ENCODE measurements at places on chromosomes 7 and 10.

- DNase-seq, result peak; percentile 70
These were observed 1199.9 kb downstream of the GATA3 start for GRCh38 chr10:9254353-9254752.

DNA sequence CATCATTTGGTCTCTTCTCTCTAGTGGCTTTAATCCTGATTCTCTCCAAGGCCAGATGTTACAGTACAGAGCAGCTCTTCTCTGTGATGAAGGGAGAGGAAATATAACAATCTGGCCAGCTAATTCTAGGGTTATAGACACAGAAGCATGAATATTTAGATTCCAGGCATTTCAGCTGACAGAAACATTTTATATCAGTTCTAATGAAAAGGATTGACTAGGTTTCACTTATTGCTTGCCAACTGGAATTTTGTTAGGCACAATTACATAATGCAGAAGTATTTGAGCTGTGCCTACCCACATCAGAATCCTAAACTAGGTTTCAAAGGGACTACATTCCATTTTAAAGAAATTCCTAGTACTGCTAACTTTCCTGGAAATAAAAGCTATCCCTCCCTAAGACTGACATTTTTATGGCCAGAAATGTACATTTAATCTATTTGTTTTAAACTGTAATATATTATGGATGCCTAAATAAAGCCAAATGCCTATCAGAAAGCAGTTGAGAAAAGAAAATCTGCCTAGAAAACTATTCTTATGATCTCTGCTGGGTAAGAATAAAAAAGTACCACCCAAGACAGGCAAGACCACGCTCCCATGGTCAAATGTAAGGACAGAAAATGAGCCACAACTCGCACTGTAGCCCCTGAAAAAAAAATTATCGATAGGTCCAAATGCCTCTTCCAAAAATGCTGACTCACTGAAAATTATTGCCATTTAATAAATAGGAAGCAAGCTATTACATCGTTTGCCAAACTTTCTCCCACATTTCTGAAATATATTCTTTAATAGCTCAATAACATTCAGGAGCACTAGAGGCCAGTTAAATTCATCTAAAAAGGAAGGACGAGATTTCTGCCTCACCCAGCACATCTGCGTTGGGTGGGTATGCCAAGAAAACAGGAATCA lies 498.1 kb downstream of the KCNMA1 start:
- no peak for DNase-seq

- no peak for DNase-seq
These were observed 107.5 kb upstream of the NPS start for GRCh38 chr10:127441350-127442219.

DNA sequence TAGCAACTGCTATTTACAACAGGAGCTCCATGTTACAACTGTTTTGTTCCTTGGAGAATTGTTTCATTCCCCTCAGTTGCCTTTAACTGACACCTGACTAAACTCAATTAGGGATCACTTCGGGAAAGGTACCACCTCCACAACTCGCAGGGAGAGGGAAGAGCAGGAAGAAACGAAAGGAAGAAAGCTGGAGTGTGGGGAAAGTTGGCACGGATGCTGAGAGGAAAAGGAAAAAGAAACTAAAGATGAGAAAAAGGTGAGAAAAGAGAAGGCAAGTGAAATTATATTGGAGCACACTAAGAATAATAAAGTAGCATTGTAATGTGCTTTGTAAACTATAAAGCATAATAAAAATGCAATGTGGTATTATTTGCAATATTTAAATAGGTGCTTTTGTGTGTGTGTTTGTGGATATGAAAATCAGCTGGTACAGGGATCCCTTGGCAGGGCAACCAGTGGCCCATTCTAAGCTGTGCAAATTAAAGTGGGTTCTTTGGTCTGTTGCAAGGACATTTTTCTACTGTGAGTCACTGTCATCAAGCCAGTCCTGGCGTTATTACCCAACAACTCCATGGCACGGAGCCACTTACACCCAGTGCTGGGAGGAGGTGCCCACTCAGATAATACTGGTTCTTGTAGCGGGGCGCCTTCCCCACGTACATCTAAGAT lies 45.9 kb downstream of the HIPK2 start:
- peak; percentile 79 for DNase-seq

GRCh38 chr10:80356563-80356988 lies at the start of the genes DYDC1 and DYDC2:
DYDC1 (minus strand) TSS chr10:80356755; CDS start chr10:80352601, 4,154 bp downstream.
DYDC2 (plus strand) TSS chr10:80356781; CDS start chr10:80362444, 5,663 bp downstream.
- peak; percentile 3 for DNase-seq

DNA sequence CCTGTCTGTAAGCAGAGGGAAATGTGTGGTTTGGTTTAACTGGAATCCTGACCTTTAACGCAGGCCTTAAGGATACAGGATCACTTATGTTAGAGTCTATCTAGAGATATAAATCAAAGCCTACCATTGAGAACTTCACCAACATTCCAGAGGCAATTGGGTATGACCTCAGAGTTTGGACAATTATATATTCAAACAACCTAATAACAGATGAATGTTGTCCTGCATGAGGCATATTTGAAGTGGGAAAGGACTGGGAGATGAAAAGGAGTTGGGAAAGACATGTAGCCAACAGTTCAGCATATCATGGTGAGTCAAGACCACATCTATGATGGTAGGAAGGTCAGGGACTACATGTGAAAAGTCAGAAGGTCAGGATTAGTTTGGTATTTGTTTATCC lies 274.2 kb downstream of the DOCK4 start:
- peak; percentile 39 for DNase-seq

GRCh38 chr10:123787566-123787965 lies 104.0 kb downstream of the CPXM2 start:
- no peak for DNase-seq

GRCh38 chr7:17402628-17403278 lies 104.3 kb downstream of the AHR start:
- no peak for DNase-seq

GRCh38 chr10:101142533-101143344 lies 11.6 kb downstream of the TLX1 start:
- no peak for DNase-seq

GRCh38 chr7:47088329-47089067 lies 493.4 kb downstream of the TNS3 start:
- peak; percentile 34 for DNase-seq

GRCh38 chr7:130926001-130926691 lies 192.1 kb upstream of the KLF14 start:
- no peak for DNase-seq

DNA sequence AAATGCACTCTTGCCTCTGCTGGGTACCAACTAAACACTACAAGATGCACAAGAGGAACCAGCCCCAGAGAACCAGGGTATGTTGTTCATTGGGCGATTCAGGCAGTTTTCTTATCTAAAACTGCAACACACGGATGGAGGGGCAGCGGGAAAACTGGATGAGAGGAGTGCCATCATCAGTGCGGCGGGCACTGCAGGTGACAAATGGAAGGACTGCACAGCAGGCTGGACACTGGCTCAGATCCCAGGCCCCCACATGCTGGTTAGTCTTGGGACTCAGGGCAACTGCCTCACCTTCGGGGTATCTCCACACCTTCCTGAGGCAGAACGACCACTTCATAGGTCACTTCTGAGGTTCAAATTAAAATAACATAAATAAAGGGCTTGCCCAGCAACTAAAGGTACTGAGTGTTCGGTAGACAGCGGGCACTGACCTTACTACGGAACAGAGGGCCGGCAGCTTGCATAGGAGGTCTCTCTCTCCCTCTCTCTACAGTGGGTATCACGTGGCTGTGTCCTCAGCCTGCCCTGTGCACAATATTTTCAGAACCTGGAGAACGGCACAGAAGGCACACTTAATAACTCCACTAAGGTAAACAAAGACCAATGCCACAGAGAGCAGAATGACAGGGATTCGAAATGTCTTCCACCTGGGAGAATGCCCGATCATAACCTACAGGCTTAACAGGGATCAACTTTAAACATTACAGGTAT lies 72.1 kb downstream of the GRB10 start:
- no peak for DNase-seq

DNA sequence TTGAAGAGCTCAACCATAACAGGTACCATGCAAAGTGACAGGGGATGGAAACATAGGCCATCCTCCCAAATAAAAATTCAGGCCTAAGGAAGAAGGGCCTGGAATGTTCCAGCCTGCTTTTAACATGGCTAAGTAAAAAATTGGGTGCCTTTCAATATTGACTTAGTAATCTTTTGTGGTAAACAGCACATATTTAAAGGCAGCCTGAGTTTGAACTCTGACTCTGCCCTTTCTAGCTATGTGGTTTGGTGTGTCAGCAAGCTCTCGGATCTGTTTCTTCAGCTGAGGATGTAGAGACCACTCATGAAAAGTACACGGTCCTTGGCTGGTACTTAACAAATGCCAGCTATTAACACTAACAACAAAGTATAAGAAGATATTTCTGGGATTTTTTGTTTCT lies 191.8 kb upstream of the CDCA7L start:
- DNase-seq, result peak; percentile 72

DNA sequence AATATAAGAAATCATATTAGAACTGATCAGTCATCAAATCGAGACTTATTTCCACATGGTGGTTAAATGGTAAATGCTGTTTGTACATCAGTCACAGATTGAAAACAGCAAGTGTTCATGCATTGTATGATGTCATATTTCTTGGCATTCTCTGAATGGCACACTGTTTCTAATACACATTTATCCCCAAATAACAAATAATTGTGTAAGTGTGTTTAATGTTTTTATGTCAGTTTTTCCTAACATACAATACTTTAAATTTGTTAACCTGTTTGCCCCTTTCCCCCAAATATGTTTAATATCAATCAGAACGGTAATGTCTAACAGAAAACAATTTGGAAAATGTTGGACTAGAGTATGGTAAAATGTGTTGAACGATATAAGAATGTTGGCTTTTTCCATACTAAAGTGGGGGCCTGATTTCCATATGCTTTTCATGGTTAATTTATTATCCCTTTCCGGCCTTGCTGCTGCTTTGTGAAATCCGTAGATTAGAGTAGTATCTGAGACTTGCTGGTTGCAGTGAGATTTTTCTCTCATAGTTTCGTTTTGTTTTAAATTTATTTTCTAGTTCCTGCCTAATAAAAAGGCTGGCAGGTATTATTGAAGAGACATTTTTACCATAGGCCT lies 23.7 kb downstream of the RAB18 start:
- DNase-seq, result no peak

- DNase-seq, result no peak
These were observed 21.6 kb upstream of the OTUD1 start for GRCh38 chr10:23417254-23417653.

DNA sequence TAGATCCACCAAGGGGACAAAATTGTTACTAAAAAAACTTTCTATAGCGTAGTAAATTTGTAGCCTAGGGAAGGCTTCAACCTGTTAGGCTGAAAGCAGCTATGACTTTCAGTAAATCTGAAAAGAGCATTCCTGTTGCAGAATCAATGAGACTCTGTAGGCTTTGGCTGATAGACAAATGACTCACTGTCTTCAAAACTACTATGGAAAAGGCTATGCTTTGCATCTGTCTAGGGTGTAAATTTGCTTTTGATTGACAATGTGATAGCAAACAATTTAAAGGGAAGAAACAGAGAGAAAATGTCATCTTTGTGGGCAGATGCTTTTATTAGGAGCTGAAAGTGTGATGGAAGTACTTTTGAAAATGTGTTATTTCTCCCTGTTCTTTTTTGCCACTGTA lies 60.6 kb downstream of the ARL5B start:
- DNase-seq, result peak; percentile 36

GRCh38 chr10:2938869-2939268 lies 128.5 kb upstream of the PFKP start:
- DNase-seq, result no peak

GRCh38 chr10:104922810-104923209 lies 281.7 kb downstream of the SORCS3 start:
- DNase-seq, result no peak

DNA sequence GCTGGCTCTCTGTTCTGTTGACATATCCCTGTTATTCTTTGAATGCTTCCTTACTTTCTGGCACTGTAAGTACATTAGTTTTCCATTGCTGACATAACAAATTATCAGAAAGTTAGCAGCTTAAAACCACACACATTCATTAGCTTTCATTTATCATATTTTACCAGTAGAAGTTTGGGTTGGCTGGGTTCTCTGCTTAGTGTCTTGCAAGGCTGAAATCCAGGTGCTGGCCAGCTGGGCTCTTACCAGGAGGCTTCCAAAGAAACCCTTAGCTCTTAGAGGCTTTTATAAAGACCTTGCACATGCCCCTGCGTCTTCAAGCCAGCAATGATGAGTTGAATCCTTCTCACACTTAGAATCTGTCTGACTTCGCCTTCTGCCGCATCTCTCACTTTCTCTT lies 160.6 kb downstream of the MLLT10 start:
- DNase-seq, result peak; percentile 96

DNA sequence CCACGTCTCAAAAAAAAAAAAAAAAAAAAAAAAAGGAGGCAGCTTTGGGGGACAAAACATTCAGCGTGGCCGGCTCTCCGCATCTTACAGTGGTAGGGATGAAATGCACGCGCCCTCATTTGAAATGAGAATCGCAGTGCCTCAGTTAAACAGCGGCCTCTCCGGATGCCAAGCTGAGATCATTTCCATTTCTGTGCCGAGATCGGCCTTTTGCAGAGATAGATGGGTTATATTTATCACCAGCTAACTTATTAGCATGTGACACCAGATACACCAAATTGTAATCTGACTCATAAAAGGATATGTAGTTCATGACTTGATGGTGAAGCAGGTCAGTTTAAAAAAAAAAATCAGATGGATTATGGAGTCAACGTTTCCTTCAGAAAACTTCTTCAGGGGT lies 138.7 kb downstream of the CUX1 start:
- DNase-seq, result no peak

GRCh38 chr10:99536338-99537085 lies 3.8 kb downstream of the NKX2-3 start:
- DNase-seq, result no peak

GRCh38 chr10:131908151-131908550 lies 7.3 kb downstream of the PPP2R2D start:
- DNase-seq, result no peak

GRCh38 chr10:125348536-125348935 lies 188.2 kb upstream of the CTBP2 start:
- DNase-seq, result no peak

DNA sequence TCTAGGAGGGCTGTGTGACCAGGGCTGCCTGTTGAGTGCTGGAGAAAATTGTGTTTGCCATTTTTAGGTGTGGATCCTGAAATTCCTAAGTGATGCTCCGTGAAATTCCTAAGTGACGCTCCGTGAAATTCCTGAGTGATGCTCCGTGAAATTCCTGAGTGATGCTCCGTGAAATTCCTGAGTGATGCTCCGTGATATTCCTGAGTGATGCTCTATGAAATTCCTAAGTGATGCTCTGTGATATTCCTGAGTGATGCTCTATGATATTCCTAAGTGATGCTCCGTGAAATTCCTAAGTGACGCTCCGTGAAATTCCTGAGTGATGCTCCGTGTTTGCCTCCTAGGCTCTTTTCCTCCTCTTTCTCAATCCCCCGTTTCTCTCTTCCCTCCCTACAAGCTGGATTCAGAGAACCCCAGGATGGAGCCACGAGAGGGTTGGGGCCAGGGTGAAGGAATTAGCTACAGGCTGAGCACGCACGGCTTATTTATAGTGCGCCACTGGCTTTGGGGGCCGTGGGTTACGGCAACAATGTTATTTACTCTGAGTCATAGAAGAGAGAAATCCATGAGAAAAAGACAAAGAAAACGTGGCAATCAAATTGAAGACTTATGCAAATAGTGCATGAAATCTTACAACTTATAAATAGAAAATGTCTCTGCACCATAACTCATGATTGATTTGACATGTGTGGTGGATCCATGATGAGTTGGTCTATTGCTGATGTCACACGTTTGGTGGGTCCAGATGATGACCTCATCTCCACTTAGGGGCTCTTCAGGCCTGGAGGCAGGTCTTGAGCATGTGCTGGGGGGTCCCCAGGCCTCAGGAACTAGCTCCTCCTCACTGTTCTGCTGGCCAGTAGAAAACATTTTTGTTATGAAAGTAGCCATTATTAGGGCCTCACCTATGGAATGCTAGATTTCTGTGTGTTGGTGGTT lies 224.6 kb downstream of the WDR37 start:
- DNase-seq, result no peak

All from astrocyte (in vitro differentiated cells and primary cell).